ENCODE measurements at places on chromosomes 3 and 15.

DNA sequence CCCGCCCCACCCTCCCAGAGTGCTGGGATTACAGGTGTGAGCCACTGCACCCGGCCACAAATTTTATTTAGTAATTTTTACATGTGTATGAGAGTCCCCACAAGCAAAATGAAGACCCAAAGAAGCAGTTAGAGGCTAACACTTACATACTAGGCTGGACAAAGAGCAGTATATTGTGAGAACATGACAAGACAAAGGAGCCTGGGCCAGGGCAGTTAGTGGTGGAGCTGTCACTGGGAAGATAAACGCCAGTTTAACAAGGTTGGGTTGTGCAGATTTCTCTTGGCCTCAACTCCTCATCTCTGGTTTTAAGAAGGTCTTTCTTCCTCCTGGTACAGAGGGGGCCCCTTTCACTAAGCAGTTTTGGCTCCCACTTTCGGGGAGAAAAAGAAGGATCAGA, 19.9 kb upstream of the FAM174B start:
- no peak for DNase-seq

DNA sequence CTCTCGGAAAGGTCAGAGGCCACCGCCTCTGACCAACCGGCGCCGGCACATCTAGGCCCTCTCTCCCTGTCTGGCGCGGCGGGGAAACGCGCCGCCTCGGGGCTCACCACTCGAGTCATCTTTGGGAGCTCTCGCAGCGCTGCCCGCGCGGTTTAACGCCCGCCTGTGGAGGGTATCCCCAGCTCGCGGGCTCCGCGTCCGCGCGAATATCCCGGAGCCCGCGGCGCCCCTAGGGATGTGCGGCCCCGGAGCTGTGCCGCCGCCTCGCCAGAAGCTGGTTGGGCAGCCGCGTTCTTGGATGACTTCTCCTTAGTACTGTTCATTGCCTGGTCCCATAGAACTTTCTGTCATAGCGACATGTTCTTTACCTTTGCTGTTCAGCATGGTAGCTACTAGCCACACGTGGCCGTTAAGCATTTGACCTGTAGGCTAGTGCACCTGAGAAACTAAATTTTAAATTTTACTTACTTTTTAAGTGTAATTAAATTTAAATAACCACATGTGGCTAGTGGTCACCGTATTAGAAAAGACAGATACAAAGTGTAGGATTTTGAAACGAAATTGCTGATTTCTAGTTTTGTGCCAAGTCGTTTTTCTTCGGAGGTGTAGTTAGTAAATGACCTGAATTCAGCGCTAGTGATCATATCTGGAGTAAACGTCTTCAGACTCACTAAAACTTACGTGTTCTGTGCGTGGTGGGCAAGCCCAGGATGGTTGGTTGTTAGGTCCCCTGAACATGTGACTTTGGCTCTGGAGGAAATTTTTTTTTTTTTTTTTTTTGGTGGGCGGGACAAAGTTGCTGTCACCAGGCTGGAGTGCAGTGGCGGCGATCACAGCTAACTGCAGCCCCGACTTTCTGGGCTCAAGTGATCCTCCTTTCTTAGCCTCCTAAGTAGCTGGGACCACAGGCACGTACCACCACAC, 835 bp downstream of the ARIH2 start:
- DNase-seq = peak; percentile 78

DNA sequence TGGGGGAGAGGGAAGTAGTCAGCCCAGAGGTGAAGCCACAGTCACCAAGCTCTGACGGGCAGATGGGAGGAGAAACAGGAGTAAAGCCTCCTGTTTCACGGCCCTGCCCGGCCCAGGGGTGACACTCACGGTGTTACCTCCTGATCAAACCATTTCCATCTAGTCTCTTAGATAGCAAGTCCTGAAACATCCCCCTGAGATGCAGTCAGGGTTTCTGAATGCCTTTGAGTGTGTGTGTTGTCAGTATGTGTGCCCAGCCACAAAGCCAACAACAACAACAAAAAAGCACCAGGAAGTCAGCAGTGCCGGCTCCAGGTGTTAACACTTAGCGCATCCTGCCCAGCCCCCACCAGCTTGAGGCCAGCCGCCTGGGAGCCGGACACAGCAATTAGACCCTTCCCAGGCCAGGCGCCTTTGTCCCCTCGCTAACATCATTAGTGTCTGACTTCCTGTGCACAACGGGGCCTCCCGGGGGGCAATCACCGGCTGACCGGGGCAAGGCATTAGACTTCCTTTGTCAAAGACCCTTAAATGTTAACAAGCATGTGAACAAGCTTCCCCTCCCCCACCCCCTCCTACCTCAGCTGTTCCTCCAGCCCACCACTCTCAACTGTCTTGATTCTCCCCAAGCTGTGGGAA, 34.5 kb downstream of the IL17RD start:
- DNase-seq = no peak

- no peak for DNase-seq
Measured at GRCh38 chr3:160804762-160805161, 48.7 kb downstream of the PPM1L start.

- DNase-seq = no peak
Measured at GRCh38 chr15:94286583-94286982, 55.2 kb downstream of the MCTP2 start.

GRCh38 chr15:58309963-58310928, 121.5 kb upstream of the LIPC start:
- DNase-seq = no peak

GRCh38 chr3:170907637-170908234, 701 bp downstream of the EIF5A2 start:
- peak; percentile 3 for DNase-seq

DNA sequence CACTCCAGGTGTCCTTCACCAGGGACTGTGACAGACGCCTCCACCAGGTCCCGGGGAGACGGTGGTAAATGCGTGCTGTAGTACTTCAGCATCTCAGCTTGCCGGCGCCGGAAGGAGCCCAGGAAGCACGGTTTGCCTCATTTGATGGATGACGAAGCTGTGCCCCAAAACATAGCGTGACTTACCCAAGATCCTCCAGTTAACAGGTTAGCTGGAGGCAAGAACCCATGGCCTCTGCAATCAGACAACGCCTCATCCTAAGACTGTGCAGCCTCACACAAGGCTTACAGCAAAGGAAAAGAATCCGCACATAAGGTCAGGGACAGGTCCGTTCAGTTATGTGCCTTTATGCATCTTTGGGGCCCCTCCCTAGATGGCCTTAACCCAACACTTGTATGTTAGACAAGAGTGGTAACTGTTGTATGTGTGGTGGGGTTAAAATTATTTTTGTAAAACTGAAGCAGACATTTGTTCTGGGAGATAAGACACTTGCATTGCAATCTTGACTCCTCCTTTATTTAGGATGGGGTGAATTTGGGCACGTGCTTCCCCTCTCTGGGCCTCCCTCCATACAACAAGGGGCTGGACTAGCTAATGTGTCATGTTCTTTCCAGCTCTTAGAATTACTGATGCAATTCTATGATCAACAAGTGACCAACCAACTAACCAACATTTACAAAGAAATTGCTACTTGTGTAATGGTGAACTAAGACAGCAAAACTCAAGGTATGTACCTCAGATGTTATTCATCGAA, 39.4 kb downstream of the VGLL4 start:
- no peak for DNase-seq

DNA sequence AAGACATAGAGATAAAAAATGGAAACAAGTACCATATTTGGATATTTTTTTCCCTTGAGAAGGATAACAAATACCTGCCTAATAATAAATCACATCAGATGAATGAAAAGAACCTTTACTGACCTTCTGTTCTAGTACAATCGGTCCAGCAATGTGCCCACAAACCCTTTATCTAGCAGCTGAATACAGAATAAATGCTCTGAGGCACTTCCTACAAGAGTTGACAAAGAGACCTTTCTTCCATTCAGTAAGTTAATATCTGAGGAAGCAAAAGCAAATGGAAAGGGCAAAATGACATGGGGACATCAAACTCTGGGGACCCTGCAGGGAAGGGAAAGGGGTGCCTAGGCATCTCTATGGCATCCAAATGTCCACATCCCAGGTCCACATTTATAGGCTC, 115.8 kb downstream of the NEK10 start:
- DNase-seq = no peak

GRCh38 chr3:36709826-36710365, 54.5 kb downstream of the DCLK3 start:
- no peak for DNase-seq

DNA sequence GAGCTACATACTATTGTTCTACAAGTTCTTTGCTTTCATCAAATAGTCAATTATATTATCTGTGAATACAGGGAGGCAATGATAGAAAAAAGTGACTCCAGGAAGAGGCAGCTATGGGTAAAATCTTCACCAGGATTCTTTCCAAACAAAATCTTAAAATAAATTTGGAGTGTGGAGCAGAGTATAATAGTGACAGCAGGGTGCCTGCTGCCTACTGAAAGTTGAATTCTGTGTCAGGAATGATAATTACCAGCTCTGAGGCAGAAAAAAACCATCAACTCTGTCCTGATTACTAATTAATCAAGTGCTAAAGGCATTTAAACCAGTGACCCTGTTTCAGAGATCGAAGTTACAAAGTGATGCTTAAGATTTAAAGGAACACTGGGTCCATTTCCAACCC, 148.0 kb downstream of the DIPK2A start:
- DNase-seq = no peak

DNA sequence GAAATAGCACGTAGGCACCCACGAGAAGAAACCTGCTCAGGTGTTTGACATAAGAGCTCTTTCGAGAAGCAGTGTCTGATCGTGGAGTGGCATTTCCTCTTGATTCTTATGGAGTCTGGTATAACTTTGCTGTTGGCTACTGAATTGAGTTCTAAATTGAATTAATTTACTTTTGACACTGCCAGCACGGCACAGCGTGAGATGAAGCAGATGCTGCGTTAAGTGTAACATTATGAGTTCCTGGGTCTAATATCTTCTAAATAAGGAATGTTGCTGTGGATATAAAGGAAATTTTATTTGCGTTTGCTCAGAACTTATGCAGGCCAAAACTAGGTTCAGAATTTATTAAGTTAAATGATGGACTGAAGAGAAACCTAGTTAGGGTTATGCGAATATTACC, 919.9 kb downstream of the TUSC7 start:
- no peak for DNase-seq

DNA sequence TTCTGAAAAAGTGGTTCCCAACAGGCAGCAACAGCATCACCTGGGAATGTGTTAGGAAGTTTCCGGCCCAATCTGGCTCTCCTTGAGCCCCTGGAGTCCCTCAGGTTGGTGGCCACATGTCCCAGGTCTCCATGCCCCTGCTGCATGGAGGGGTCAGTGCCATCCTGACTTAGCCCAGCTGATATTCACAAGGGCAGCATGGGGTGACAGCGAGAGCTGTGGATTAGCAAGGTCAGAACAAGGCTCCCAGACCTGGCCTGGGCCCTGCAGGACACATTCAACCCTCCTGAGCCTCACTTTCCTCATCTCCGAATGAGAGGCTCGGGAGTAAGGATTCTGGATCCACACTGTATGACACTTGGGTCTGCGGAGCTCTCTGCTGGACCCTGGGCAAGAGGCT, 243.8 kb upstream of the TLE3 start:
- DNase-seq = no peak

DNA sequence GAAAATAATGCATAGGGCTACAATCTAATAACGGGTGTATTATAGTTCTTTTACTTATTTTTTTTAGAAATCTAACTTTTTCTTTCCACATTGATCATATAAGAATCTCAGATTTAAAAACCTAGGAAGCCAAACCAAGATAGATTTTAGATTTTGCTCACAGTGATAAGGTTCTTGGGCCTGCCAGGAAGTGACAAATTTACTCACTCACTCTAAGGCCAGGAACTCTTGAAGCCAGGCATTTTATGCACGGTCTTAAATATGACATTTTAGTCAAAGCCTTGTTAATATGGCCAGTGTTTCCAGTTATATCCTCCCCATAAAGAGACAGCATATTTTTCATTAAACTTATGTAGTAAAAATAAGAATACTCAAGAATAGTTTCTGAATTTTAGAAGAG, 271.4 kb downstream of the SQOR start:
- DNase-seq = no peak
